Activated CD4-positive, CD25-positive, alpha-beta regulatory T cell treated with anti-CD3 and anti-CD28 coated beads, Interleukin-2, amount 50 U/mL, for 72 hours (primary cell): ENCODE measurements at places on chromosomes 13 and 19.
A peak's percentile ranks its signal among the peaks of the same experiment; 100 is the strongest.

GRCh38 chr19:49356382-49356781, 5.8 kb downstream of the TEAD2 start:
- no peak for DNase-seq

DNA sequence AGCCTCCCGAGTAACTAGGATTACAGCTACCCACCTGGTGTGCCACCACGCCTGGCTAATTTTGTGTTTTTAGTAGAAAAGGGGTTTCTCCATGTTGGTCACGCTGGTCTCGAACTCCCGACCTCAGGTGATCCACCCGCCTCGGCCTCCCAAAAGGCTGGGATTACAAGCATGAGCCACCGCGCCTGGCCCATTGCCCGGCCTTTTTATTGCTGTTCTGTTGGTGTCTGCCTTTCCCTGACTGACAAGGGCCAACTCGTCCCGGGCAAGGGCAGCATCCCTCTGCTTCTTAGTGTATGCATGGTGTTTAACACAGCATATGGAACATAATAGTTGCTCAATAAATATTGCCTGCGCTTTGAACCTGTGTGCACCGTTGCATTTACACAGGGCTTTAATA, 6.2 kb upstream of the RETN start:
- no peak for DNase-seq

DNA sequence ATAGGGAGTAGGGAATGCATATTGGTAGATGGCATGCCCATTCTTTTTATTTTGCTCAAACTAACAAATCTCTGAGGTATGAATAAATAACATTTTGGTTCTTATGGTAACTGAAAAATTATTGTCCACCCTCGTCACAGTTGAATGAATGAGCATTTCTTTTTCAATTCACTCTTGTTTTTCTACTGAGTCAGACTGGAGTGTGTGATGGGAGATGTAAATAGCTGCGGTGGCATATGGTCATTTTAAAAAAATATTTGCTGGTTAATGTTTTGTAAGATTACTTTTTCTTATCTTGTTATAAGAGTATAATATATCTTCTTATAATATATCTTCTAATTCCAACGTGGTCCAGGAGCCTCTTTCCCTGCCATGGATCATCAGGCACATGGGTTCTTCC, 586.5 kb downstream of the SLITRK5 start:
- no peak for DNase-seq

DNA sequence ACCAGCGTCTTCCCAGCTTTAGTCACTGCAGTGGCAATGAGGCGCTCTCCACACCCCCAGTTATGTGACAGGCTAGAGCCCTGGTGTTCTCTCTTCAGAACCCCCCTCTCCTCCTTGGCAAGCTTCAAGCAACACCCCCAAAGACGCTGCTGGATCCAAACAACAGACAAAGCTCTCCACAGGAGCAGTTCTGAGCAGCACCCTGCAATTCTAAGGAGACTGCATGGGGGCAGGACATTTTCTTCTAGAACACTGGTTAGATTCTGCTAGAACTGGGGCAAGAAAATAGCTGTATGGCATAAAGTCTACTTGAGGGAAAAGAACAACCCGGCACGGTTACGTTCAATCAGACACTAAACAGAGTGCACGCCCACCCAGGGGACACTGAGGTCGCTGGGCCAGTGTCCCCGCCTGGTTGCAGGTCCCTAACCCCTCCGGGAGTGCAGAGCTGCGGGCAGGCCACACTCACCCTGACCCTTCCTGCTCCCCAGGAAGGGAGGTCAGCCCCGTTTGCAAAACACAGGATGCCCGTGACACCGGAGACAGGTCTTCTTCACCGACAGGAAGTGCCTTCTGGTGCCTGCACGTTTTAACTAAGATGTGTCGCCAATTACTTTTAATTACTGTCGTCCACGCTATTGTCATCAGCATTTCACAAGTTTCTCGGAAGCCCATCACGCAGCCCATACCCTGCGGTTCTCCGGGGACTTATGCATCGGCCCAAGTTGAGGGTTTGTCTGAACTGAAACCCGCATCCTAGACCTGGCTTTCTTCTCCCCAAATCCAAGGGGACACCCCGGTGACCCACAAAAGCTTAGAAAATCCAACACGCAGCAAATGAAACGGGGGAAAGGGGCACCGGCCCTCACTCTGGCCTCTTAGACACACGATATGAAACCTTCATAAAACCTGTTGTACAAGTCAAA, 943 bp downstream of the GJB6 start:
- DNase-seq: peak; percentile 34

- no peak for DNase-seq
Observed at GRCh38 chr13:75038393-75039113, 443.4 kb downstream of the TBC1D4 start.

GRCh38 chr19:19546751-19547162, 8.7 kb downstream of the CILP2 start:
- DNase-seq: no peak

DNA sequence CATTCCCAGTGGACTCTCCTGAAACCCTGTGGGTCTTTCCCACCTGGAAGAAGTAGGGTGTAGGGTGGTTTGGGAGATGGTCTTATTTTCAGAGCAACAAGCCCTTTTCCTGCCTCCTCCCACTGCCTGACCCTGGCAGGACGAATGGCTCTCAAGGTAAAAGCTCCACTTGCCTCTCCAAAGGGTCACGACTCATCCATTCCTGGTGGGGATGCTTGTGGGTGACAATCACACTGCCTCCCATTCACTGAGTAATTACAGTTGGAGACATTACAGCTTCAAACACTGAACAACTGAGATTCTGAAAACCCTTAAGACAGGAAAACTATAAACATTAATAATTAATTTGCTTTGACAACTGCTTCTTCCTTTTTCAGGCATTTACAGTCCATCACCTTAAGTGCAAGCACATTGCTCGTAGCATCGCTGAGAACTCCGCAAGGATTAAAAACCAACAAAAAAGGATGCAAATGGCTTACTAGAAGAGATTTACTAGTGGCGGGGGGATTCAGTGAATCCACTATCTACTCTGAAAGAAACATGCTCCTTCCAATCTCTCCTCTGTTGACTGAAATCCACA, 199.6 kb upstream of the IRS2 start:
- no peak for DNase-seq

DNA sequence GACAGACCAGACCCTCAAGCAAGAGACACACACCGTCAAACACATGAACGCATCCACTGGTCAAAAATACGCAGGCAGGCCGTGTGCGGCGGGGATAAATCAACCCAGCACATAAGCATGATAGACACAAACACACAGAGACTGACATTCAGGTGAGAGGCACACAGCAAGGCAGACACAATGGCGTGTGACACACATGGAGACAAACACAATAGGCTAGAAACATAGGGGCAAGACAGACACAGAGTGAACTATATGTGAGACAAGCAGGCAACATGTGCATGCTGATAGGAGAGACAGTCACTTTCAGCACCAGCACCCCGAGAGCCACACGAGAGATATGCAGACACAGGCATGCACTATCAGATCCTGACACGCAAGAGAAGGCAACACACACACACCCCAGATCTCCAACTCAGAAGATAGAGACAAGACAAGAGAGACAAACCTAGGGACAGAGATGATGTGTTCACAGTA, 6.9 kb upstream of the JUNB start:
- DNase-seq: no peak

GRCh38 chr19:11197291-11198174, at the start of gene KANK2:
KANK2 (minus strand) TSS chr19:11197545; CDS start chr19:11194511, 3,034 bp downstream.
- DNase-seq: peak; percentile 79

DNA sequence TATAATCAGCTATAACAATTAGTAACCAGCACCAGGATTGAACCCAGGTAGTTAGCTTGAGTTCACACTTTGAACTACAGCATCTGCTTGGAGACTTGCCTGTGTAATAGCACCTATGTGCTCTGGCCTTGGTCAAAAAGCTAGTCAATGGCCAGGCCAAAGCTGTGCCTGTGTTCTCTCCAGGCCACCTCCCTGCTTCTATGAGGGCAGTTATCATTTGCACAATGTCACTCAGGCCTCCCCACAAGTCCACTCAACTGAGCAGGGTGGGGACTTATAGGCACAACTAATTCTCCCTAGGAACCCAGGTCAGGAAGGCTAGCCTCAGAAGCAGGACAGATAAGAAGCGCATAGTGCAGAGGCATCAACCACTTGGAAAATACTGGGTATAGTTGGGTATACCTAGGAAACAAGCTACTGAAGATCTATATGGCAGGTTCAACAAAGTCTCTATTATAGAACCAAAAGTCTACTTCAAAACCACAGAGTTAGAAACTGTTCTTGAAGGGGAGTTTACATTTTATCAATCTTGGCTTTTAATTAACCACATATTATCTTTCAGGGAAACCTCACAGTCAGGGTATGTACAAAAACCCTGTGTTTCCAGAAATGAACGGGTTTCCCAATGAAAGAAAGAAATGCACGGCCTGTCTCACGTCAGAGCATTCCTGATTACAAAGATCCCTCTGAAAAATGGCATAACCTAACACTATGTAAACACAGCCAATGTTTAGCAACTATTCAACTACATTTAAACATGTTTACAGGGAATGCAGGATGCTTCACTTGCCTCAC, 140.9 kb downstream of the ABCC4 start:
- no peak for DNase-seq

DNA sequence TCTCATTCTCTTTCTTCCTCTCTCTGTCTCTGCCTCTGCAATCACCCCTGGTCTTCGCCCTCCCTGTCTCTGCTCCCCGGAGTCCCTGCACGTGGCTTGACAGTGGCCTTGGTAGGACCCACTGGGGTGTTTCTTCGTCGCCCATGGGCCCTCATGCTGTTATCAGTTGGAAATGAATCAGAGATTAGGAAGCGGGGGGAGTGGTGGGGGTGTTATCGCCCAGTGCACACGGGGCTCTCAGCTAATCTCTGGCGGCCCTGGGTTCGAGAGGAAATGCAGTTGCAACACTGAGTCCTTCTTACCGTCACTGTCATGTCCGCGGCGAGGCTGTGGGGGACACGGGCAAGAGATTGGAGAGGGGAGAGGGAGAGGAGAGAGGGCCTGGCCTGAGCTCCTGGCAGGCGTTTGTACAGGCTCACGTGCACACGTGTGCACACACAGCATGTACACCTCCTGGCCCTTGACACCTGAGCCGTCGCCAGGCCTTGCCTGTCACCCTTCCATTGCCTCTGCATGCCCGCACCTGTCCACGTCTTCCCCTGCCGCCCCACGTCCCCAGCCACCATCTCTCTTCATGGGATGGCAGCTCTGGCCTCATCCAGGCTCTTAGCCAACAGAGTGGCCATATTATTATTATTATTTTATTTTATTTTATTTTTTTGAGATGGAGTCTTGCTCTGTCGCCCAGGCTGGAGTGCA, 37.8 kb upstream of the SLC7A10 start:
- DNase-seq: no peak

DNA sequence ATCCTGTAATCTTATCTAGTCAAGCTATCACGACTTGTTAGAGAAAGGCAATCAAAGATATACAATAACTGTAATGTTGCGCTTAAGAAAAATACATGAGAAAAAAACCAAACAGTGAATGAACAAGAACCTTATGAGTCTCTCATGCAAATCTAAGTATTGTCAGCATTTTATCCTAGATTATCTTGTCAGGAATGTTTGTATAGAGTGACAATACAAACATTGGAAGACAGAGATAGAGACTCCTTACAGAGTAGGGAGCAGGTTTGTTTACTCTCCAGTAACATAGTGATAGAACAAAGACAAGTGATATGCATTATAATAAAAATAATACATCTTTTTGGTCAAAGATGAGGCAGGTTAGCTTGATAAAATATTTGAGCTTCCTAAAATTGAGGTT, 444.8 kb downstream of the SLITRK5 start:
- no peak for DNase-seq

DNA sequence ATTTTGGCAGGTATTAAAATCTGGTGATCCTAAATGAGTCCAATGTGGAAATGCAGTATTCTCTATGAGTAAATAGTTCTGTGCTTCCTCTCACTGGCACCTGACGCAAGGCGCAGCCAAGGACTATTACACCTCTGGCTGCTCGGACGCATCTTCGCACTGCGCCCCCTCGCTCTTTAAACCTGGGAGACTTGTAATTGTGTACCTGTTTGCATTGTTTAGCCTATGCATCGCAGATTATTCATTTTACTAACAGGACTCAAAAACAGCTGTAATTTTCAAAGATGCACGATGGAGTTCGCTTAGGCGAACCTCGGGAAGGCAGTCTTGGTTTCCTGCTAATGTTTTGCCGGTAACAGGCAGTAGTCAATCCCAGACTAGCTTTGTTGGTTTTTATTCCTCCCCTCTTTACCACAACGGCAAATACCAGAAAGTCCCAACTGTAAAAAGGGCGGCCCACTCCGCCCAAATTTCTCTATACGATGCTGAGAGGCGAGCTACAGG, 113.2 kb downstream of the KCNRG start:
- no peak for DNase-seq

DNA sequence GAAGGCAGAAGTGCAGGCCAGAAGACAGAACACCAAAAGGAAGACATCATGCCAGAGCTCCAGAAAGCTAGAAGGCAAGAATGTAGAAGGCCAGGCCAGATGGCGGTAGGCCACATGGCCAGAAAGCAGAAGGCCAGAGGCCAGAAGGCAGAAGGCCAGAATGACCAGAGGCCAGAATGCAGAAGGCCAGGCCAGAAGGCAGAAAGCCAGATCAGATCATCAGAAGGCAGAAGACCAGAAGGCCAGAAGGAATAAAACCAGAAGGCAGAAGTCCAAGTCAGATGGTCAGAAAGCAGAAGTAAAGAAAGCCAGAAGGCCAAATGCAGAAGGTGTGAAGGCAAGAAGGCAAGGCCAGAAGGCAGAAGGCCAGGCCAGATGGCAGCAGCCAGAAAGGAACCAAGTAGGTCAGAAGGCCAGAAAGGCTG, 185.0 kb downstream of the TUBA3C start:
- no peak for DNase-seq

GRCh38 chr13:23799945-23800344, 89.3 kb downstream of the MIPEP start:
- no peak for DNase-seq

DNA sequence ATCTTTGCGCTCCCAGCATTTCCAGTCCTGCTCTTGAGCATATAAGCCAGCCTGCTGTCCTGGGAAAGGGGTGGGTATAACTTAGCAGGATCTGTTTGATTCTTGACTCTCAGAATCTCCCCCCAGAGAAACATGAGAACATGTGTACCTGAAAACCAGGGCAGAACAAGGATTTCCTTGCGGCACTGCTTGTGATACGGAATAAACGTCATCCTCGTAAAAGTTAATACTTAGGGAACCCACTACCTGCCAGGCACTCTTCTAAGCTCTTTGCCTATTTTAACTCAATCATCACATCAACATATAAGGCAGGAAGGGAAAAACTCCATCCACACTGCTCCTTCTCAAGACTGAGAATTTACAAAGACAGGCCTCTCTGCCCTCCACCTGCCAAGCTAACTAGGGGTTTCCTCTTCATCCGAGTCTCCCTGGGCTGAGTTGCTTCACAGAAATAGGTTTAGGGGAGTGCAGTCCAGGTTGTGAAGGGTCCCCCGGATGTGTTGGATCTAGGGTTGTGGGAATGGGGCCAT, 1.1 kb downstream of the ZNF653 start:
- no peak for DNase-seq
